ENCODE measurements at places on chromosomes 1 and 21.

- DNase-seq: no peak
These were observed 21.5 kb downstream of the NPHP4 start for GRCh38 chr1:5970610-5971273.

DNA sequence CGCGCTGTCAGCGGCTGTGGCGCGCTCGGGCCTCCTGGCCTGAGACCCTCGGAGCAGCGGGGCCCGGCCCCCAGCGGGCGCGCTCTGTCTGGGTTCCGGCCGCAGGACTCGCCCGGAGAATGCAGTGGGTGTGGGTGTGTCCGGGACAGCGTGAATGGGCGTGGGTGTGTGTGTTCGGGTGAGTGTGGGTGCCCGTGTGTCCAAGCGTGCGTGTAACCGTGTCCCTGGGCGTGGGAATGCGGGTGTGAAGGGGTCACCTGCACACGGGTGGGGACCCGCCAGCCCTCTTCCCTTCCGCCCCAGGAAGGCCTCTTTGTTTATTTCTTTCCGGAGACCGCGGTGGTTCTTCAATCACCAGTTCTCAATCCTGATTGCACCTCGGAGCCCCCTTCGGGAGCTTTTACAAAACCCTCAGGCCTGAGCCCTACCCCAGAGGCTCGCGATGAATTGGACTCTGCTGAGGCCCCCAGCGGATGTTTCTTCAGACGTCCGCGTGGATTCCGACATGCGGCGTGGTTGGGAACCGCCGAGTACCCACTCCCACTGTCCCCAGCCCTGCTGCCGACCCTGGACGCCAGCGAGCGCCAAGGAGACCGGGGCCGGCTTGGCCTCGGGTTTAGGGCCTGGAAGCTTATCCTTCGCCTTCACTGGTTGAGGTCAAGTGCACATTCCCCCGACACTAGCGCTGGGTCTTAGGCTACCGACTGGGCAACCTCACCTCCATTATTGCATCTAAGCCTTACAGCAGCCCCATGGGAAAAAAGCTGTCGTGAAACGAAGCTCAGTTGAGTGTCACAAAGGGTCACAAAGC lies 19.3 kb downstream of the SERTAD4 start:
- DNase-seq: no peak

DNA sequence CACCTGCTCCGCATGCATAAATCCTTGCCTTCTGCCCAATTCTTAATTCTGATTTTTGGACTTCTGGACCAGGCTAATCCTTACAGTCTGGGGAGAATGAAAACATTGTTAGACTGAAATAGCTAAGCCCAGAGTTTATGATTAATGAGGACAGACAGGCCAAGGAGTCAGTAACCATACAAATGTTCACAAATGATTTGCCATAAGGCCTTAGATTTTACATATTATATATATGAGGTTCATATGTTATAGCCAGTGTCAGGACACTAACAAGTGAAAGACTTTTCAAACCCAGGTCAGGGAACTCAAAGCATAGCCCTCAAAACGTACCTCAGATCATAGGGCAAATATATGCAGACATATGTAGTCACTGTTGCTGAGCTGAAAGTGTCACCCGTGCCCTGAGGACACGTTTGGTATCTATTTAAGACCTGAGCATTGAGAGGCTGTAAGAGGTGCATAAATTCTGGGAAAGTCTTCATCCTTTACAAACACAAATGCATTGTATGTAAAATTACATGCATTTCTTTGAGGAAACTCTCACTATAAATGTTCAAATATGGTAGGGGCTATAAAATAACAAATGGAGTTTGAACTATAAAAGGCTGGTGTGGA lies 45.3 kb upstream of the FBXO28 start:
- DNase-seq: no peak

GRCh38 chr1:202723708-202724107 lies 13.5 kb upstream of the SYT2 start:
- no peak for DNase-seq

- DNase-seq: no peak
These were observed 575.5 kb downstream of the MRPL39 start for GRCh38 chr21:25031750-25032149.

DNA sequence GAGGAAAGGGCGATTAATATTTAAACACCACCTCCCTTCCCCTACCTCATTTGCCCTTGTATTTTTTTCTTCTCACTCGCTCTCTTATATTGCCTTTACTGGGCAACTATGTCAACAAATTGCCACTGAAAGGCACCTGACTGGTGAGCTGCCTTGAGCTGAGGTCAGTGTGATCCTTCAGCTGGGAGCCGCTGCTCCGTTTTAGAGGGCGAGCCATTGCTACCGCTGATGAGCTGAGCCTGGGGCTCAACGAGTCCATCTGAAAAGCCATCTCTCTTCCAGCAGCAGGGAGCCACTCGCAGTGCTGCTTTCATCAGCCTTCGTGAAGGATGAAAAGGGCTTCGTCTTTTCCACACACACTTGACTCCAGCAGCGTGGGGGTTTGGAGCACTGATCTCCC lies 108.0 kb upstream of the KIF26B start:
- no peak for DNase-seq

- no peak for DNase-seq
These were observed 118.2 kb upstream of the HOOK1 start for GRCh38 chr1:59696421-59697115.

DNA sequence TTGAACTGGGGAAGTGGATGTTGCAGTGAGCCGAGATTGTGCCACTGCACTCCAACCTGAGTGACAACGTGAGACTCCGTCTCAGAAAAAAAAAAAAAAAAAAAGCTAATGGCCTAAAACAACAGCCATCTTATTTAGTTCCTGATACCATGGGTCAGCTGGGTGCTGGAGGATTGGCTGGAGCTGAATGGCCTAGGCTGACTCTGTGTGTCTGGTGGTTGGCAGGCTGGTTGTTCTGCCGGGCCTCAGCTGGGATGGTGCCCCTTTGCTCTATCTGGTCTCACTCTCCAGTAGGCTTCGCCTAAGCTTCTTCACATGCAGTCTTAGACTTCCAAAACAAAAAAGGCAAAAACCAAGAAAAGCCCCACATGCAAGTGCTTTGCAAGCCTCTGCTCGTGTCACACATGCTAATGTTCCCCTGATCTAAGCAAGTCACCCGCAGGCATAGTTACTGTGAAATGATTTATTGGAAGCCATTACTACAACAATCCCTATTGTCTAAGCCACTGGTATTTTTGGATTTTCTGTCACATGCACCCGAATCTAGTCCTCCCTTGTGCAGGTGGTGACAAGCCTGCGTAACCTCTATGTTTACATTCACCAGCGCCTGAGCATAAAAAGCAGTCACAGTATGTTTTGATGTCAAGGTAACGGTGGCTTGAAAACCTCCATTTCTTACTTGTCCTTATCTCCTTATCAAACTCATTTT lies 39.6 kb upstream of the KANK4 start:
- DNase-seq: no peak

DNA sequence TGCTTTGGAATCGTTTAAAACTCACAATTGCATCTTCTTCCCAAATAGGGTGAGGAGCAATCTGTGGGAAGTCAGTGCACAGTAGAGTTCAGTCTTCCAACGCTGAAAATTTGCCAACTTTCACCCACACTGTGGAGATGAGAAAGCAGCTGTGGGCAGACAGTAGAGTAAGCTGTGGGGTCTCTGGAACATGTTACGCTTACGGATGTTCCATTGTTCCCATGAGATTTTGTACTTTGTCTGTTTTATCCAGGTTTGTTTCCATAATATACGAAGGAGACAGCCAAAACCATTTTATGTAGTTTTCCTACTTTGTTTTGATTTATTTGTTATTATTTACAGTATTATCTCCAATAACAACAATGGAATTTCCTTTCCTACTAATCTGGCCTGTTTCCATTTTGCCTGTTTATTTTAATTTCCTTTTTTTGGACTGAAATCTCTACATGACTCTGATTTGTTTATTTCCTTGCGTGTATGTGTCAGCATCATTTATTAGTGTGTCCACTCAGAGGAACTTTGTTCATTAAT lies 65.1 kb upstream of the RGL1 start:
- DNase-seq: no peak

DNA sequence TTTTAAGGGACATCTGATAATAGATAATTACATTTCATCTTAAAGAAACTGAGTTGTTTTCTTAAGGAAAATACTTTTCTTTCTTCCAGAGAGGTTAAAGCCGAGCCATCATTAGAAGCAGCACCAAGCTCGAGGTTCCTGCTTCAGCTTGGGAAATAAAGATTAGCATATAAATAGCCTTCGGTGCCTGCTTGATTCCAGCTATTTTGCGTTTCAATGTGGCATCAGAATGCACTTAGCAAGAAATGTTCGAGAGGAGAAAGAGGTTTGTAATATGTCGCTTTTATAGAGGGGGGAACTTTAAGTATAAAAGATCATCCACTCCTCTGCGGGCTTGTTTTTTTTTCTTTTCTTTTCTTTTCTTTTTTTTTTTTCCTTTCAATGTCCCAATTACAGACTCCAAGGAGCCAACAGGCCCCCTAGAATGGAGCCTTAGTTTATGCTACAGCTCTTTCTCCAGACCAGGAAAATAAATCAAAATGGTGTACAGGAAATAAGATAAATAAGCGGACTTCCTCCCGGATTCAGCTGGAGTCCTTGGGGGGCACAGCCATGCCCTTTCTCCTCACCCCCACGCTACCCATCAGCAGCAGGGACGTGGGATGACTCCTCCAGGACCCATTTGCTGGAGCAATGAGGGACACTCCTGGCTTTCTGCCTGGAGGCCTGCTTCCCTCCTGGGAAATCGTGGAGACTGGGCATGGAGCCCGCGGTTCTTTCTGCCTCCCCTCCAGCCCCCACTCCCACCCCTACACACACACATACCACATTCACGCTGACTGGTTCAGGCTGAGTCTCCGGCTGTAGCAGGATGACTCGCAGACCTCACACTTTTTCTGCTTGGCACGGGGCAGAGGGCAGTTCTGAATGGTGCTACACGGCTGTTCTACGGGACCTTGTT lies 131.6 kb downstream of the RRAGC start:
- no peak for DNase-seq
